ENCODE measurements at places on chromosomes 4 and X.

GRCh38 chr4:184402740-184403383 lies 71.5 kb downstream of the IRF2 start:
- DNase-seq: no peak

- DNase-seq: no peak
These were observed 154.5 kb downstream of the PALLD start for GRCh38 chr4:168651374-168651773.

GRCh38 chr4:121464854-121465253 lies 84.0 kb upstream of the QRFPR start:
- no peak for DNase-seq

- no peak for DNase-seq
These were observed 30.8 kb upstream of the LRBA start for GRCh38 chr4:151045907-151046306.

GRCh38 chr4:3708611-3709010 lies 57.6 kb upstream of the ADRA2C start:
- DNase-seq: no peak

DNA sequence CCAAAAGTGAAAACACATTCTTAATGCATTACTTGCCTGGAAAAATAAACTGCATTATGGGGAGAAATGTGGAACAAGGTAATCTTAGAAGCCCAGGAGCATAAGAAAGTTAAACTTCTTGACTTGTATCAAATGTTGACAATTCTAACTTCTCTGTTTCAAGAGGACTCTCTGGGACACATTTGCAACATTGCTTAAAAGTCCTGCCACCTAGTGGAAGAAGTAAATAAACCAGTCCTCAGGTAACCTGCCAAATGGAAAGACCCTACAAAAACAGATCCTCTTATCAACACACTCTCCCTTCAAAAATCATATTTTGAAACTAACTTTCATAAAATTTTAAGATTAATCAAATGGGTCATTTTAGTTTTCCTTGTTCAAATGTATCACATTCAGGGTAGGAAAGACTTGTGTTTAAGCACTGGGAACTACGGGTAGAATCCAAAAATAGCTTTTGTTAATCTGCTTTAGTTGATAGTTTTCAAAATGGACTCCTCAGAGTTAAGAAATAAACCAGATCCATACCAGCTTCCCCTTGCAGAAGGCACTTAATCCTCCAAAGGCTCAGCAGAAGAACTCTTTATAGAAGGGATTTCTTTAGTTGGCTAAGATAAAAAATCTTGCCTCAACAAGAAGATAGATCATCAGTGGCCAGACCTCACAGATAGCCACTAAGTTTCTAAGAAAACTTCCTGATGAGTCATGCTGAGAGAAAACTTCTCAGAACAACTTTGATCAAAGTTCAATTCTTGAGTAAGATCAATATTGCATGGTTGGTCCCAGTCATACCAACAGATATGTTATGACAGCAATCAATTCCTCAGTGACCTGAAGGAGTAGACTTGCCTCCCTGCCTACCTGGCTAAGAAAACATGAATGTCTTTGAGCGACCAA lies 141.7 kb downstream of the HHIP start:
- DNase-seq: no peak

DNA sequence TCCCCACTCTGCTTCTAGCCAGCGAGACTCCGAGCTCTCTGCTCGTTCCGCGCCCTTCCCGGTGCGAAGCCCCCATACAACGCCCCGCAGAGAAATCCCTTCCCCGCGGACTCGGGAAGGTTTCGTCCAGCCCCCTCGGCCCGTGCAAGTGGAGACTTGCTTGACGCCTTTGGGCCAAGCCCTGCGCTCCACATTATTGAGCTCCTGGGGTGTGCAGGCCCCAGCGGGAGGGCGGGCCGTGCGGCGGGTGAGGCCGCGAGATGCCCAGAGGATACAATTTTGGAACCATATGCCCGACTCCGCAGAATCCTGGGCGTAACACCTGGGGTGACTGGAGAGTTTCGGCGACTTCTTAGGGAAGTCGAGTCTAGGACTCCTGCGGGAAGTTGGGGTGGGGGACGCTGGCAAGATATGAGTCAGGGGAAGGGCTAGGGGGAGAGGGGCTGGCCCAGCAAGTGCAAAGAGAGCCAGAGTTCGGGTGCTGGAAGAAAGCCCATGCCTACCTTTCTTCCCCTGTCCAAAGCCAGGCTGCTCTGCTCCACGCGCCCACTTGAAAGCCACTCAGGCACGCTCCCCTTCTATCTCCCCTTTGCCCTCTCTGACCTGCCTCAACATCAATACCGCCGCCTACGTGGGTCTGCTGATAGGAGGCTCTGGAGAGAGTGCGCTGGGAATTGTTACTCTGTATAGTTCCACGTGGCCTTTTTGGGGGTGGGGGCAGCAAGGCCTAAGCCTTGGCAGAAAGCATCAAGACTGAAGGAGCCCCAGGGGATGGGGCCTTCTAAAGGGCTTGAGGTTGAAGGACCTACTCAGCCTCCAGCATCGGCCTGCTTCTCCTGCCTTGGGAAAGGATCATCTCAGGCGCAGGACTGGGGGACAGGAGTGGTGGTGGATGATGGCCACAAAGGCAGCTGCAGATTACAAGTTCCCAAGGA lies 1.2 kb upstream of the ELF4 start:
- no peak for DNase-seq

DNA sequence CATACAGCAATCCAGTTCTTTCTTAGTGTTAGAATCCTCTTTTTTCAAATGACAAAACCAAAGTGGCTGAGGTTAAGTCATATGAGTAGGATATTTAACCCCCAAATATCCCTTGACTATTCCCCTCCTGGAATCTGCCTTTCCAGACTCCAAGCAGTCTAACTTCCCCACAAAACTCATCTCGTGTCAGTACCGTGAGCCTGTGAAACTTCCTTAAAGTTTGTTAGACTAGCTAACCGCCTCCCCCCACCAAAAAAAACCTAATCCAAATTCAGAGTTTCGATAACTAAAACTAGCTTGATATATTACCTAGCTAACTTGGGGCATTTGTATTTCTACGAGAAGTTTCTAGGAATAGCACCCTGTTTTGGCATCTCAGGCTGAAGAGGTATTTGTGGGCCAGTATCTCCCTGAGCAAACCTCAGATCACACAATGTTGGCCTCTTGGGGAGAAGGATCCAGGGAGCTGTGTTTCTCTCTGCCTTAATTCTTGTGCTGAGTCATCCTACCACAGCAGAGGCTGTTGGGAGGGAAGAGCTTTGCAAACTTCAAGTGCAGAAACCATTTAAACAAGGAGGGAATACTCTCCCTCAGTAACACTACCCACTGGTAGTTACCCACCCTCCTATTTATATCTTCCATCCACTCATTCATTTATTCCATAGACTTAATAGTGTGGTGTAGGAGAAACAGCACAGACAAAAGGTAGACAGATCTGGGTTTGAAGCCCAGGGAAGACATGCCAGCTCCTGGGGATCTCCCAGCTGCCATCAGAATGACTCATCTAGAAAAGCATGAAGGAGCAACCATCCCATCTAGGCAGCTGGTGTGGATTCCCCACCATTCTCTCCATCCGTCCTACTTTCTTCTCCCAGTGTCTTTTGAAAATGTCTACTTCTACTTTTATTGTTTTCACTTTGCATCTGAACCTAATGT lies 39.3 kb upstream of the TXK start:
- DNase-seq: no peak

GRCh38 chr4:107153228-107153627 lies 117.1 kb upstream of the DKK2 start:
- no peak for DNase-seq

GRCh38 chr4:538542-539142 lies 37.5 kb downstream of the TMEM271 start:
- DNase-seq: no peak

GRCh38 chrX:46208225-46208854 lies 336.9 kb downstream of the ZNF674 start:
- no peak for DNase-seq

DNA sequence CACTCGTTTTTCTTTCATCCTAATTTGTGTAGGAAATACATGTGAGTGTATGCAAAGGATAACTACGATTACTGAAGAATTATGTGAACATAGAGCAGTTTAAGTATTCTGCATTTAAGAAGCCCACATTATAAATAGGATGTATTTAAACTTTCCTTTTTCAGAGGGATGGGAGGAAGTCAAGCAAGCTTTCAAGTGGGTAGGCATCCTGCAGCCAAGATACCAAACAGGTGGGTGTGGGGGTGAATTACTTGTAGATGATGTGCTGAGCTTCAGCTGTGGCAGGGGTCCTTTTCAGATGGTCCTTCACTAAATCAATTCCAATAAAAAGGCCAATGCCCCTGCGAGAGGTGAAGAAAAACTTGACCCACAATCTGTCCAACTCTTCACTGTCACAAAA lies 16.3 kb downstream of the ETNPPL start:
- DNase-seq: no peak

DNA sequence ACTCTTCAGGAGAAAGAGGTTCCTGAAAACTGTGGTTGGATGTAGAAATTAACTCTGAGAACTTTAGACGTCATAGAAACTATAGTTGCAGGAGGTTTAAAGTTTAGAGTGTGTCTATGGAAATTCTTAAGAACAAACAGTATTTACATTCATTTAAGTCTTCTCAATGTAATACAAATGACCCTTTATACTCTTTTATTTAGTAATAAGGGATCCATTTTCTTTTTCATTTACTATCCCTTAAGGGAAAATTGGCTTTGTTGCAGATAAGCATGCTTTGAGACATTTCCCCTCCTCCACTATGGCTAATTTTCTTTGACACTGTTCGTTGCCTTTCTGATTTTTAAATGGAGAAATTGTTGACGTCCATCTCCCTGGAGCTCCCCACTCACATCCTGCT lies 96.4 kb downstream of the POLA1 start:
- no peak for DNase-seq

DNA sequence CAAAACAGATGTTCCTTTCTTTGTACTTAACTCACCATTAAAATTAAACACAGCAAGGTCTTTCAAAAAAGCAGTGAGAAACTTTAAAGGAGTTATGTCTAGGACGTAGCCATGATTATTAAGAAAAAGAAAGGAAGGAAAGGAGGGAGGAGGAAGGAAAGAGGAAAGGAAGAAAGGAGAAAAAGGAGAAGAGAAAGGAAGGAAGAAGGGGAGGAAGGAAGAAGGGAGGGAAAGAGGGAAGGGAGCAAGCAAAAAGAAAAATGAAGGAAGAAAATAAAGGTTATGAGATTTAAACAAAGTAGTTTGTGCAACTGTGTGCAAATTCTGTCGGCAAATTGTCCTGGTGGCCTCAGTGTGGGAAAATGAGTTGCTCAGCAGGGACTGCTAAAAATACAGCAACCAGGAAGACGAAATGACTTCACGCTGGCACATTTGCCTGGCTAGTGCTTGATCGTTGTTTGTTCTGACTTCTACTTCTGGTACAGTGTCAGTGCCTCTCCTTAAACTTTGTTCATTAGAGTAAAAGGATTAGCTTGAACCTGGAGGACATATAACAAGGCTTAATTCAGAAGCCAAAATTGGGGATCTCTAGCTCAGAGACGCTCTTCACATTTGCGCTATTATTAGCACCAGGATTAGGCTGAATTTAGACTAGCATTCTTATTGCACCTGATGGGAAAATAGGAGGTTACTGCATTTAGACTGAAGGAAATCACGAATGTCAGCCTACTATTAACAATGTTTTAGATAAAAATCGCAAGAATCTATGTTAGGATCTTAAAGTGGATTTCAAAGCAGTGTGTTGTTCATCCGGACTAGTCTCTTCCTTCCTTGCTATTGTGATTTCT lies 81.2 kb downstream of the DCK start:
- DNase-seq: no peak

DNA sequence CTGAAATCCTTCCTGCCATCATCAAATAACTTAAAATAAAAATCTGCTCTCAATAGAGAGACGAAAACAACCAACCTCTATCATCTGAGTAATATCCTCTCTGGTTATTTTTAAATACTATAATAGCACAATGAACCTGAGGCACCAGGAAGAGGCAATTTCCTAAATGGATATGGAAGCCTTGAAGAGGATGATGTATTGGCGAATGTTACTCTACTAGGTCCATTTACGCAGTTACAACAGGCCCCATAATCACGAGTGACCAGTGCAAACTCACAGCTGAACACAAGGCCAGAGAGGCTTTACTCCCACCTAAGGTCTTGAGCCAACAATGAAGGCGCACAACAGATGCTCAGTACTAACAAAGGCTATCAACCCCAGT lies 678.8 kb upstream of the NR3C2 start:
- DNase-seq: no peak

GRCh38 chr4:168529257-168529656 lies 32.4 kb downstream of the PALLD start:
- DNase-seq: no peak

DNA sequence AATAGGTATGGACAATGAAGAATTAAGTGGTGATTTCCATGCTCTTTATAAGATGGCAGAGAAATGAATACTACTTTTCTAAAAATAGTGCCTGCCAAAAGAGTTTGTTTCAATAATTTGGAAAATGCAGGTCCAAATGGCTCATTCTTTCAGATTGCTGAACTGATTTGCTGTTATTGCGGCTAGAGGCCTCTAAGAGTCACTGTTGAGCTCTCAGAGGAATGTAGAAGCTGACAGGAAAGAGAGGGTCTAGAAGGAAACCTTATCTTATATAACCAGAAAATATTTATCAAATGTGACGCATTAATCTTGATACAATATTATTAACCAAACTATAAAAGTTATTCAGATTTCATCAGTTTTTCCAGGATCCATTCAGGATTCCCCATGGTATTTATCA lies 65.7 kb upstream of the PAGE1 start:
- DNase-seq: no peak

GRCh38 chr4:18234108-18234507 lies 212.6 kb upstream of the LCORL start:
- DNase-seq: no peak

DNA sequence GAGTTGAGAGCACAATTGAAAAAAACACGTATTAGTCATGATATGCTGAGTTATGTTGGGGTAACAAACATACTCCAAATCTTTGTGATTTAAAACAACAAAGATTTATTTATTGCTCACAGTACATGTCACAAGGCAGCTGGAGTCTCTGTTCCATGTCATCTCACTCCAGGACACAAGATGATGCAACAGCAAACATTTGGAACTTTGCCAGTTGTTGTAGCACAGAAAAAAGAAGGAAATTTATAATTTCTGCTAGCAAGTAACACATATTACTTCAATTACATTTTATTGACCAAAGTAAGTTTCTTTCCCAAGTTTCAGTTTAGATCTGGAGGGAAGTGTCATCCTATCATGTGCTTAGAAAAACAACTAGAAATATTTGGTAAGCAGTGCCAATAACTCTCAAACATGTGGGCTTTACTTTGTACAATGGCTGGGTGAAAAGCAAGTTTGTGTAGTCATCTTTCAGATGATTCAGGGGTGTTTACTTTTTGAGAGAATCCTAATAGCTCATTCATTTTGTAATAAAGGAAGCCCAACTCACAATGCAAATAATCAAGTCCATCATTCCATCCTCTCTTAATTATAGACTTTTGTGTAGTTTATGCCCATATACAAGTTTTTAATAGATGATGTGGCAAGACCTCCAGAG lies 452.3 kb downstream of the ZIC3 start:
- no peak for DNase-seq

- no peak for DNase-seq
These were observed 949.7 kb upstream of the TENM3 start for GRCh38 chr4:181293541-181293940.

GRCh38 chrX:133640161-133641015 lies 225.1 kb upstream of the GPC4 start:
- no peak for DNase-seq

GRCh38 chrX:70087857-70088630 lies 25.8 kb downstream of the OTUD6A start:
- no peak for DNase-seq

All from sigmoid colon (tissue), 7 donors.